ENCODE measurements at places on chromosomes 6 and 20.

DNA sequence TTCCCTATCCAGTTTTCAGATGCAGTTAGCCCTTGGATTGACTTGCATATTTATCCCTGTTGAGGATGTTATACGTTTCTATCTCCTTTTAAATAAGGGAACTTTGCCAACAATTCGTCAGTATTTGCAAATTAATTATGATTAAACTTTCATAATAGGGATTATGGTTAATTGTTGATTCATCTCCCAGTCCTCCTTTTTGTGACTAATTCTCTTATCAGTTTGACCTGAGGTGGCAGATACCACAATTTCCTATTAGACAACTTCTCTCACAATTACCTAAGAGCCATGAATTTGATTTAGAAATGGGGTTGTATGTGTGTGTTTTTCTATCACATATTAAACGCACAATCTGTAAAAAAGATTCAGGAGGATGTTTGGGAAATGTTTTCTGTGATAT lies 172.9 kb downstream of the LAMA2 start:
- no peak for DNase-seq

DNA sequence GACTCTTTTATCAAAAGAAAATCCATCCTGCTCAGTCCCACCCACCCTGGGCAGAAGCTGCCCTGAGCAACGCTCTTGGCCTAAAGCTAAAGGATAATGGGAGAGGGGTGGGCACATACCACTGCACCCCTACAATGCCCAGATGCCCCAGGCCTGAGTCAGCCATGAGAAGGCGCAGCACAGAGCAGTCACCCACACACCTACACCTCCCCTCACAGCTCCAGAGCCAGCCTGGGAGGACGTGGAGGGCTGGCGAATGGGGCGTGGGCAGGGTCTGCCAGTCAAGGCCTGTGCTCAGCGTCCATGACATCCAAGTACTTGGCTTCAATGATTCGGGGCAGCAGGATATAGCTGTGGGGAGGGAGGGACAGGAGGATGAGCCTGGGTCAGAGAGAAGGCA lies 11.5 kb downstream of the SLC4A11 start:
- DNase-seq: no peak

DNA sequence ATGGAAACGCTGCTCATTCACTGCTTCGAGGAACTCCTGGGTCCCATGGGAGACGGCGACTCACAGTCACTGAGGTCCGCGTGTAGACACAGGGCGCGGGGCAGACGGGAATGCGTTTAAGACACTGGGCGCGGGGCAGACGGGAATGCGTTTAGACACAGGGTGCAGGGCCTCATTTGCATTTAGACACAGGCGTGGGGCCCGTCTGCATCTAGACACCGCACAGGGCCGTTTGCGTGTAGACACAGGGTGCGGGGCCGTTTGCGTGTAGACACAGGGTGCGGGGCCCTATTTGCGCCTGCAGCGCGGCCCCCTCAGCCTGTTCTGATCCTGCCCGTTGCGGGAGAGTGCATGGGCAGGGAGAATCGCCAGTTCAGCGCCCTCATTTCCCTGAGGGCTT lies 10.4 kb downstream of the DACT2 start:
- DNase-seq: no peak

GRCh38 chr6:114747995-114748625 lies 405.3 kb upstream of the HS3ST5 start:
- DNase-seq: peak; percentile 53

GRCh38 chr6:88493717-88494116 lies 327.6 kb upstream of the CNR1 start:
- DNase-seq: no peak

- peak; percentile 99 for DNase-seq
These were observed at the start of gene PMEPA1 for GRCh38 chr20:57709823-57710799. PMEPA1 (minus strand) TSS chr20:57710015; CDS start chr20:57709582, 433 bp downstream.
